ENCODE measurements at places on chromosomes 2 and 18. TPM values are rescaled to one million over a fixed set of nuclear protein-coding genes. Genes with fewer than 3 reads are reported as not detected.

The VWC2L gene
- total RNA-seq = 0.57 TPM

The CD207 gene
- 0.11 TPM for total RNA-seq

The PARD6G gene
- total RNA-seq = 9.8 TPM

The MERTK gene
- 20.2 TPM for total RNA-seq

The SERTAD2 gene
- total RNA-seq = 26.7 TPM

The POTEE gene
- 0.37 TPM for total RNA-seq

The DOCK10 gene
- 39.8 TPM for total RNA-seq

The CPLX4 gene
- not detected for total RNA-seq

The PIEZO2 gene
- 33.2 TPM for total RNA-seq

The NEU2 gene
- not detected for total RNA-seq

The ENOSF1 gene
- 109 TPM for total RNA-seq
